ENCODE measurements at places on chromosomes 7 and 10. TPM values are rescaled to one million over a fixed set of nuclear protein-coding genes. Genes with fewer than 3 reads are reported as not detected.
A peak's percentile ranks its signal among the peaks of the same experiment; 100 is the strongest.

DNA sequence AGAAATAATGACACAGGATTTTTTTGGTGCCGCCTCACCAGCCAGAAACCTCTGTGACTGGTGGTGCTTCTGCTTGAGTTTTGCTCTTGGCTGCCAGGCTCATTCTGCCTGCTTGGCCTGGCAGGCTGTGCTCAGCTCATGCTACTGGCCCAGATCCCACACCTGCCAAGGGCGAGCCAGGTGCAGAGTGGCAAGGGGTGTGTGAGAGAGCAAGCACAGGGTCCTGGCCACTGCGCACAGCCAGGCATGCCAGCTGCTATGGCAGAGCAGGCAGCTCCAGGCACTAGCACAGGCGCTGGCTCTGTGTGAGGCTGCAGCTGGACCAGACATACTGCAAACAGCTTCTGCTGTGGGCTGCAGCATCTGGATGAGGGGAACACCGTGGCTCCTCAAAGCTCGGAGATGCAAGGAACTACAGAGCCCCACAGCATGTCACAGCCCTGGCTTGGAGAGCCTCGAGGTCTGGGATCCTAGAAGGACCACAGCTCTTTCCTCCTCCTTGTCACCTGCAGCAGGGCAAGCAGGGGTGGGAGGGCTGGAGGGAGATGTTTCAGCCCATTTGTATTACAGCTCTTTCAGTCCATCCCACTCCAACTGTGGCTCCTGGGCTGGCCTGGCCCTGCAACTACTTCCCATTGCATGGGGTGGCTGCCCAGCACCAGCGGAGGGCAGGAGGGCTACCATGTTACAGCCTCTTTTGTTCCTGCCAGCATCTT, 313.4 kb upstream of the SEMA3C start:
- no peaks in the 10 kb centered on the region for H3K27me3 ChIP-seq
- DNase-seq = no peak
- no peak overlapping the region for H3K4me3 ChIP-seq
- no peaks in the 10 kb centered on the region for H3K36me3 ChIP-seq
- peaks cover 34% of the 10 kb centered on the region for H3K4me1 ChIP-seq

GRCh38 chr10:59677253-59677831, 32.3 kb downstream of the SLC16A9 start:
- no peak overlapping the region for H3K27ac ChIP-seq
- no peaks in the 10 kb centered on the region for H3K27me3 ChIP-seq
- peaks cover 16% of the 10 kb centered on the region for H3K4me1 ChIP-seq
- DNase-seq = no peak

DNA sequence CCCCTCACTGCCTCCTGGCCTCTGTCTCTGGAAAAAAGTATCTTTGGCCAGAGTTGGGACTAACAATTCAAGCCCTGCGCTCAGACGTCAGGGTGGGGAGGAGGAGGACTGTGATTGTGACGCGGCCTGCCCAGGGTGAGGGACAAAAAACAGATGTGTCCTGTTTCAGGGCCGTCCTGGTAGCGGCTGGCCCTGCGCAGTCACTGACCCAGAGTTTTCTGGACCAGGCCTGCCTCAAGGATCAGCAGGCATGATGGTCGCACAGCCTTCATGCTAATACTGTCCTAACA, 110.1 kb downstream of the CYTH3 start:
- no peak for DNase-seq
- H3K27ac ChIP-seq = no peak overlapping the region
- no peaks in the 10 kb centered on the region for H3K27me3 ChIP-seq
- H3K36me3 ChIP-seq = peaks cover 10% of the 10 kb centered on the region
- no peak overlapping the region for H3K4me3 ChIP-seq

DNA sequence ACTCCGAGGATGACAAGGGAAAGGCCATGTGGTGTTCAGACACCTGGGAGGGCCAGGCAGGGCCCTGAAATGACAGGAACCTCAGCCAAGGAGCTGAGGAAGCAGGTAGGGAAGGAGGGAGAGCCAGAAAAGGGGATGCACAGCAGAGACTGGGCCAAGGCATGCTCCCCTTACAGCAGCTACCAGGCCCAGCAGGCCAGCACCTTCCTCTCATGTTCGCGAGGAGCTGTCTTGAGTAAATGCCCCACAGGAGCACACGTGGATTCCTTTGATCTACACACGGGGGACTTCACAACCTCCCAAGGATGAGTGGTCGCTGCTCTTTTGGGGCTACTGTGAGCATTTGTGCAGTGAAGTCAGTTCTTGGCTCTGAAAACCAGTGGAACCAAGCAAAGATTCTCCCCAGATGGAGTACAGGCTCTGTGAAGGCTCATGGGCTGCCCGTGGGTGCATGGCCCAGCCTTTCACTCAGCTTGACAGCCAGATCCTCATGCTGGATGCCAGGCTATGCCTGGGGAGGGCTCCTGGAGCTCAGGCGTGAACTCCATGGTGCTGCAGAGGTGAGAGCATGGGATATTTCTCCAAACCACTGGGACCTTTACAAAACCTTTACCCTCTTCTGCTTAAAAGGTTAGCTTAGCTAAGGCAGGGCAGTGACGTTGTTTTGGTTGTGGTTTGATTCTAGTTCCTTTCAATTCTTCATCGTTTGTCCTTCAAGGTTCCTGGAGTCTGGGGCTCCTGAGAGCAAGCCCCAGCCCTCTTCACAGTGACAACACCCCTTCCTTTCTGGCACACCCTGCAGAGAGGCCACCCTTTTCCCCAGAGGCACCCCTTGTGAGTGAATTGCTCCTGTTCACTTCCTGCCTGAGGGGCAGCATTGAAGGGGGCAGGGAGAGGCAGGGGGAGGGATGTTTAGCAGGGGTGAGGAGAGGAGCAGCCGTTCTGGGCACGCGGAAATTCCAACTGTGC, 74.2 kb upstream of the ZPBP start:
- no peak overlapping the region for H3K27ac ChIP-seq
- H3K27me3 ChIP-seq = peaks cover 11% of the 10 kb centered on the region
- no peak for DNase-seq
- no peaks in the 10 kb centered on the region for H3K4me1 ChIP-seq
- H3K4me3 ChIP-seq = no peak overlapping the region
- no peaks in the 10 kb centered on the region for H3K36me3 ChIP-seq

GRCh38 chr10:74991435-74991834, 120.0 kb upstream of the SAMD8 start:
- peaks cover 46% of the 10 kb centered on the region for H3K4me1 ChIP-seq
- H3K27me3 ChIP-seq = no peaks in the 10 kb centered on the region
- peaks cover 31% of the 10 kb centered on the region for H3K36me3 ChIP-seq
- H3K4me3 ChIP-seq = no peak overlapping the region
- H3K27ac ChIP-seq = peak overlapping the region; percentile 57
- no peak for DNase-seq

GRCh38 chr10:5325076-5325475, 39.7 kb upstream of the UCN3 start:
- H3K27ac ChIP-seq = no peak overlapping the region
- DNase-seq = no peak
- H3K36me3 ChIP-seq = no peaks in the 10 kb centered on the region
- no peak overlapping the region for H3K4me3 ChIP-seq
- peaks cover 3% of the 10 kb centered on the region for H3K27me3 ChIP-seq

GDF2 gene
- total RNA-seq = not detected

ANKRD61 gene
- total RNA-seq = 0.29 TPM
